Stimulated activated CD4-positive, alpha-beta T cell treated with anti-CD3 and anti-CD28 coated beads, Interleukin-15, amount 100 ng/mL, for 1 hour (primary cell): ENCODE measurements at places on chromosomes 16 and 17.

DNA sequence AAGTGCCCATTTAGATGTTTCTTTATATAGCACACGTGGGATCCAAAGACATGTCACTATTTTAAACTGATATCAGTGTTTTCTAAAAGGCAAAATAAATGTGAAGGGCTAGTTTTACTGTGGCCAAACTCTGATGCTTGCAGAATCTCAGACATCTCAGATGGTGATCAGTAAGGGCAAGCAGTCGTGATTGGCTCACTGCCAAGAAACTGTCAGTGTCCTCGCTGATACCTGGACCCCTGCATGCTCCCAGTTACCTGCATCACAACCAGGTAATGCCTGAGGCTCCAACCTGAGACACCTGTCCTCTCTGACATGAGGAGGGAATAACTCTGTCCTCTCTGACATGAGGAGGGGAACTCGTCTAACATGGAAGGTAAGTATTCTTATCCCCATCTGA lies 114.0 kb downstream of the SPECC1 start:
- DNase-seq, result no peak

- DNase-seq, result no peak
Observed at GRCh38 chr17:81097943-81098308, 63.0 kb downstream of the BAIAP2 start.

DNA sequence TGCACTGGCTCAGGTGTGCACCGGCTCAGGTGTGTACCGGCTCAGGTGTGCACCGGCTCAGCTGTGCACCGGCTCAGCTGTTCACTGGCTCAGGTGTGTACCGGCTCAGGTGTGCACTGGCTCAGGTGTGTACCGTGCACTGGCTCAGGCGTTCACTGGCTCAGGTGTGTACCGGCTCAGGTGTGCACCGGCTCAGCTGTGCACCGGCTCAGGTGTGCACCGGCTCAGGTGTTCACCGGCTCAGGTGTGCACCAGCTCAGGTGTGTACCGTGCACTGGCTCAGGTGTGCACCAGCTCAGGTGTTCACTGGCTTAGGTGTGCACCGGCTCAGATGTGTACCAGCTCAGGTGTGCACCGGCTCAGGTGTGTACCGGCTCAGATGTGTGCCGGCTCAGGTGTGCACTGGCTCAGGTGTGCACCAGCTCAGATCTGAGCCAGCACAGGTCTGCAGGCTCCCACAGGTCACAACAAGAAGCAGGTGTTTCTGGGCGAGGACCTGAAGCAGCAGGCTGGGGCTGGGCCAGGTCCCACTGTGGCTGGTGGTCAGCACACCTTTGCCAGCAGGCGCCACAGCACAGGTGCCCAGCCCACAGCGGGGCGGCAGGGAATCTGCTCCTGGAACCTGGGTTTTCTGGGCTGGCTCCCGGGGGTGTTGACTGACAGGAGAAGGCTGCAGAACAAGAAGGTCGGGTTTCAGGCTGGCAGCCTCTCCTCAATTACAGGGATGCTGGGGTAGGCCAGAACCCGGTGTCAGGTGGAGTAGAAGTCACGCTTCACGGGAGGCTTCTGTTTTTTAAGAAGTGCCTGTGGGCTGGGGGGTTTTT lies 17.2 kb downstream of the METRNL start:
- no peak for DNase-seq

GRCh38 chr17:7560172-7561027 lies 1.3 kb upstream of the SENP3 start:
- DNase-seq, result peak; percentile 48

DNA sequence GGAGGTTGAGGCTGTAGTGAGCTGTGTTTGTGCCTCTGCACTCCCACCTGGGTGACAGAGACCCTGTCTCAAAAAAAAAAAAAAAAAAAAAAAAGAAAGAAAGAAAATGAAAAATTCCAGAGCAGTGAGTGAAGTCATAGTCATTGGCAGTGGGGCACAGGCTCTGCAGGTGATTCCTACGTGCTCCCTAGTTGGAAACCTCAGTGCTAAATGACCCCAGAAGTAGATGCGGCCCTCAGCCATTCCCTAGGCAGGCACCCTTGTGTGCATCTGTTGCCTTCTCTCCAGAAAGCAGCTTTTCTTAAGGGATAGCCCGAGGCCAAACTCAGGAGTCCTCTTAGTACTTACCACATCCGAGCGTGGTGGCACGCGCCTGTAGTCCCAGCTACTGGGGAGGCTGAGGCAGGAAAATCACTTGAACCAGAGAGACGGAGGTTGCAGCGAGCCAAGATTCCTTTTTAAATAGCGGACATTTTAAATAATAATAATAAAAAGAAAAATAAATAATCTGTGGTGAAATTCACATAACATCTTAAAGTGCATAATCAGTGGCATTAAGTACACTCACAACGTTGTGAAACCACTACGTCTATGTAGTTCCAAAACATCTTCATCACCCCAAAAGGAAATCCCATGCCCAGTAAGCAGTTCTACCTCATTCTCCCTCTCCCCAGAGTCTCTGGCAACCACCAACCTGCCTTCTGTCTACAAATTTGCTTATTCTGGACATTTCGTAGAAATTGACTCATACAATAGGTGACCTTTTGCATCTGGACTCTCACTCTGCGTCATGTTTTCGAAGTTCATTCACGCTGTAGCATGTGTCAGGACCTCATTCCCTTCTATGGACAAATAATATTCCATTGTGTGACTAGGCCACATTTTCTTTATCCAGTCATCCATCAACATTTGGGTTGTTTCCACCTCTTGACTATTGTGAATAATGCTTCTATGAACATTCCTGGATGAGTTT lies 12.5 kb upstream of the SPHK1 start:
- DNase-seq, result no peak

DNA sequence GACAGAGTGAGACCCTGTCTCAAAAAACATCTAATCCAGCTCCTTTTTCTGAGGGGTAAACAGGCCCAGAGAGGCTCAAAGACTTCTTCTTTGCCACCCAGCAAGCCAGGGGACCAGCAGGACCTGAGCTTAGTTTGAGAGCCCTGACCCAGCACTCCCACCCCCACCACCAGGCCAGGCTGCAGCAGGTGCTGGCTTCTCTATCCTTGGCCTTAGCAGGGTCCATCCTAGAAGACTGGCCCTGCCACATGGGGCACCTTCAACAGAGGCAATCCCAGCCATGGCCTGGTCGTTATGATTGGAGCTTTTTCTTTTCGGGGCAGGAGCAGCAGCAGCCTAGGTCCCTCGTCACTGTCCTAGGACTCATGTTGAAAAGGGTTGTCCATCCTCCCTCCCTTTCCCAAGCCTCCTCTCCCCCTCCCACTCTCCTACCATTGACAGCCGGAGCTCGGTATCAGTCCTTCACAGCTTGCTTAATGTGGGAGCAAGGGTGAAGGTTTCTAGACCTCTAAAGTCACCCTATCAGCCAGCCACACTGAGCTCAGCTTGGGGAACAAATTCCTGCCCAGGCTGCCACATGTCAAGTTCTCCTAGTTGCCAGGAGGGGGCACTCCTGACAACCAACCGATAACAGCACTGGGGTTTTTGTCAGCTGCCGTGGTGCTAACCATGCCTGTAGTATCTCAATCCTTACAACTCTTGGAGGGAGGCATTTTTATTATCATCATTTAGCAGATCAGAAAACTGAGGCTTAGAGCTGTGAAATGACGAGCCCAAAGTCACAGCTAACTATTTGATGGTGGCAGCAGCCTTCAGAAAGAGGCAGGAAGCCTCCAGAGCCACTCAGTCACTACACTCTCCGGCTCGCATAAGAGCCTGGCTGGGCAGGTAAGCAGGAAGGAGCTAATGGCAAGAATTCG lies 11.2 kb downstream of the MRPL27 start:
- peak; percentile 27 for DNase-seq

- DNase-seq, result no peak
Observed at GRCh38 chr16:74734361-74735161, 33.9 kb upstream of the MLKL start.

DNA sequence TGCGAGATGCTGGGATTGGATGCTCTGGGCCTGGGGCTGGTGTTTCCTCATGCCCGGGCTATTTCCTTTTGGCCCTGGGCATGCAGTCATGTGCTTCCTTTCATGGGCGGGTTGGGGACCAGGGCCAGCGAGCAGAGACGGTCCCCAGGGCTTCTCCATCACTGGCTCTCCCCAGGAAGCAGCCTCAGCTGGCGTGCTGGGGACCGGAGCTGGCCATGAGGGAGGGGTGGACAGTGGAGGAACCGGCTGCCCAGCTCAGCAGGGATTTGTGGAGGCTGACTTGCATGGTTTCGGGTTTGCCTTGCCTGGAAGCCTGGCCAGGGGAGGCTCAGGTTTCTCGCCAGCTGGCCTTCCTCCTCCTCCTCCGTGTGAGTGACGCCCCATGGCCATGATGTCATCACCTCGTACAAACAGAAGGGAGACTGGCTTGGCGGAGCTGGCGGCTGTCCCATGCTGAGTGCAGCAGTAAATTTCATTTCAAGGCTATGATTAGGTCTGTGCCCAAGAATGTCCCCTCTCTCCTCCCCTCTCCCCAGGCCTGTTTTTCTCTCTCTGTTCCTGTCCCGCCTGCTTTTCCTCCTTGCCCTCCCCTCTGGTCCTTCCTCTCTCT lies 8.9 kb upstream of the TIMP2 start:
- DNase-seq, result no peak

- DNase-seq, result no peak
Observed at GRCh38 chr16:64339052-64339770, 782.7 kb downstream of the CDH11 start.

- no peak for DNase-seq
Observed at GRCh38 chr16:30064729-30065101, 845 bp upstream of the ALDOA start.

DNA sequence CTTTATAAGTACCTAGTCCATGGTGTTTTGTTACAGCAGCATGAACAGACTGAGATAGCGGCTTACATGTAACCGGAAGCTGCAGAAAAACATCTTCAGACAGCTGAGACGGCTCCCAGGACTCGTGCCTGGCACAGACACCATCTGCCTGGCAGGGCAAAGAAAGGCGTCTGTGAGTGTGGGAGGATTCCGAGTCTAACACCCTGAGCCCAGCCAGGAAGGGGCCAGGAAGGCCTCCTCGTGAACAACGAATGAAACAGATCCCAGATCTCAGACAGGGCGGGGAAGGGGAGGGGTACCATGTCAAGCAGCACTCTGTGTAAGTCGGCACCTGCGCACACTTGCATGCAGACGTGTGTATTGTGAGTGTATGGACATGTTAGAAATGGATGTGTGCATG lies 4.4 kb upstream of the CSNK1D start:
- DNase-seq, result no peak

GRCh38 chr17:18028114-18028951 lies 10.6 kb downstream of the ATPAF2 start:
- no peak for DNase-seq

GRCh38 chr17:72565006-72565405 lies 444.2 kb downstream of the SOX9 start:
- DNase-seq, result no peak

- no peak for DNase-seq
Observed at GRCh38 chr17:15247891-15248529, 17.1 kb downstream of the PMP22 start.

DNA sequence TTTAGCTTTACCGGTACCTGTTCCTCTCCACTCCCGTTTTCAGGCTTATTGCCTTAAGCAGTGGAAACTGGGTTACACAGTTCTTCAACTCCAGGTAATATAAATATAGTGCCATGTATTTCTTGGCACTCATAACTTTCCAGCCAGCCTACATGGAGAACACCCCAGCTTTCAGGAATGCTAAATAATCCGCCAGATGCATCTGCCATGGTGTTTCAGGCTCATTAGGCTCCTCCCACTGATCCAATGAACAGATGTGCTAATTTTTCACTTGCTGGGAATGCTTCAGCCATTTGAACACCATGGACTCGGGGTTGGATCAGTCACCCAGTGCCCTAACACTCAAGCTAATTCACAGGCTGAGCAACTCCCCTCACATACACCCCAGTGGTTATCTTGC lies 4.6 kb downstream of the ANKFN1 start:
- DNase-seq, result no peak

DNA sequence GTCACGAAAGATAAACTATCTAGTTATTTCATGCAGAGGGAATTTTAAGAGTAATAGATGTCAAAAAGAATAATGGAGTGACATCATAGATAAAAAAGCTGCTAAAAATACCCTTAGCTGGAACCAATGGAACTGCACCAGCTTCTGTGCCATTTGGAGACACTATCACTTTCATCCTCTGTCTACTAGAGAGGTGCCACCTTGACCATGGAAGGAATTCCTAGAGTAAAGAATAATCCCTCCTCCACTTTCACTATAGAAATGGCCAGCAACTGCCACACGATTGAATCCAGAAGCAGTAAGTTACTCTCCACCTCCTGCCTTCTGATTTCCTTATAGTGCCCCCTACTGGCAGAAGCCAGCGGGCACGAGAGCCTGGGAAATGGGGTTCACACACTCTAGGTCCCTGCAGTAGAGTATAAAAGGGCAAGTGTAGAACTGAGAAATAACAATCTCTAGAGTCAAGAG lies 2.8 kb upstream of the ALDH3A2 start:
- no peak for DNase-seq

DNA sequence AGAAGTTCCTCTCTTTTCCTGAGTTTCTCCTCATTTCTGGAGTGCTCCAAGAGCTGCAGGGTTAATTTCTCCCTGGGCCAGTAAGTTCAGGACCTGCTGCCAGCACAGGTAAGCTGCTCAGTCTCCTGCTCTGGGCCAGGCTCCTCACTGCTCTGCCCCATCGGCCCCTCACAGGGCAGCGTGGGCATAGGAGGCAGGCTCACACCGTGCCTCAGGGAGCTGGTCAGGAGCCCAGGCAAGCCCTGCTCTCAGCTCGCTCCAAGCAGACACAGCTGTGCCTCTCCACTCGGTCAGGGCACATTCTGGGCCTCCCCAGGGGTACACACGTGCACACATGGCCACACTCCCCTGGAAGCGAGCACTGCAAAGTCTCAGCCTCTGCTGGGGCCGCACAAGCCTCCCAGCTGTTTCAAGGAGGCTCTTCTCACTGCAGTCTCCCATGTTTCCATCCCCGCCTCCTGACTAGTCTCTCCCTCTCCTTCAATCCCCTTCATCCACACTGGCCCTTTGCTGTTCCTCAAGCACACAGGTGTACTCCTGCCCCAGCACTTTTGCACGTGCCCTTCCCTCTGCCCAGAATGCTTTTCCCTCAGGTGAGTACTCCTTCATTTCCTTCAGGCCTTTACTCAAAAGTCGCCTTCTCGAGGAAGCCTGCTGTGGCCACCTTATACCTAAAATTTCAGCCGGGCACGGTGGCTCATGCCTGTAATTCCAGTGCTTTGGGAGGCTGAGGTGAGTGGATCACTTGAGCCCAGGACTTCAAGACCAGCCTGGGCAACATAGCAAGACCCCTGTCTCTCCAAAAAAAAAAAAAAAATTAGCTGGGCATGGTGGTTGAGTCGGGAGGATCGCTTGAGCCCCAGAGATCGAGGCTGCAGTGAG lies 53.2 kb downstream of the AKAP1 start:
- DNase-seq, result no peak

GRCh38 chr16:67193536-67193935 lies 1.6 kb downstream of the E2F4 start:
- DNase-seq, result no peak

DNA sequence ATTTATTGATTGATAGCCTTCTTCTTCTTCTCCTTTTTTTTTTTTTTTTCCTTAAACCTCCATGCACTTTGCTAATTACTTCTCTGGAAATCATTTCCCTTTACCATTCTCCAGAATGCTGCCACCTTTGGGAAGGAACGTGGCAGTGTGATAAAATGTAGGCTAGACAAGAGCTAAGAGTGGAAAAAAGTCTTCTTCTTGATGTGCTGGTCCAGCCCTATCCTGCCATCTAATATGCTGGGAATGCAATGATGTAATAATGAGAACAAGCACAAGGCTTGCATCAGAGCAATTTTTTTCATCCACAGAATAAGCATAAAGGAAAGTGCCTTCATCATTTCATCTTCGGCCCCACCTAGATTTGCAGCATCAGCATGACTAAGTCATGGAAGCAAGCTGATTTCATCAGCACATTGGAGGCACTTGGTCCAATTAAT lies 128.7 kb upstream of the ZFHX3 start:
- no peak for DNase-seq
